ENCODE measurements at places on chromosomes 4 and X. TPM values are rescaled to one million over a fixed set of nuclear protein-coding genes. Genes with fewer than 3 reads are reported as not detected.

- H3K36me3 ChIP-seq, result peaks cover 11% of the 10 kb centered on the region
- H3K4me3 ChIP-seq, result no peak overlapping the region
- H3K4me1 ChIP-seq, result peaks cover 25% of the 10 kb centered on the region
- H3K27me3 ChIP-seq, result no peaks in the 10 kb centered on the region
- peak; percentile 9 for DNase-seq
- no peak overlapping the region for H3K27ac ChIP-seq
Observed at GRCh38 chr4:106316773-106317409, 541 bp downstream of the AIMP1 start.

GRCh38 chrX:40671126-40671525 lies 23.8 kb upstream of the CXorf38 start:
- DNase-seq, result no peak
- no peaks in the 10 kb centered on the region for H3K27me3 ChIP-seq
- no peak overlapping the region for H3K27ac ChIP-seq

DNA sequence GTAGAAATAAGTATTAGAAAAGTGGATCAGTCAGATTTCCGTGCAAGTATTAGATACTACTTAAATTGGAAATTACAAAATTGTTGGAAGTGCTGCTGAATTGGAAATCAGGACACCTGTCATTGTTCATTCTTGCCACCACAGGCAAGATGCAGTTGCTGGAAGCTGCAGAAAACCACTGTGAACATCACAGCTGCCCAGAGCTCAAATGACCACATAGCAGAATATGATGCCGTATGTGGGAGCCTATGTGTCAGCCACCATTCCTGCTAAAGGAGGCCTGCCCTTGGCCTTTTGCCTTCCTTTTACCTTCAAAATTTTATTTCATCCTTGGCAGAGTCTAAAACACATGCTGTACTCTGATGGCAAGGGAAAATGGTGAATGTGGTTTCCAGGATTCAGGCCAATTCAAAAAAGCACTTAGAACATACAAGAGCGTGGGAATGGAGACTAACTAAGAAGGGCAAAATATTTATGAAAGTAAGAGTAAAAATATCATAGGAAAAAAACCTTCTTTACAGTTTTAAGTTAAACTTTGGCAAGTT lies 1005.5 kb upstream of the GRID2 start:
- no peaks in the 10 kb centered on the region for H3K4me1 ChIP-seq
- H3K4me3 ChIP-seq, result no peak overlapping the region
- no peaks in the 10 kb centered on the region for H3K27me3 ChIP-seq
- H3K27ac ChIP-seq, result no peak overlapping the region
- no peak for DNase-seq

The UGT2B11 gene
- polyA plus RNA-seq, result not detected

GRCh38 chrX:94256396-94256795 lies 582.4 kb downstream of the FAM133A start:
- no peak overlapping the region for H3K4me3 ChIP-seq
- H3K27me3 ChIP-seq, result no peaks in the 10 kb centered on the region
- DNase-seq, result no peak
- no peaks in the 10 kb centered on the region for H3K4me1 ChIP-seq
- no peak overlapping the region for H3K27ac ChIP-seq
- no peaks in the 10 kb centered on the region for H3K36me3 ChIP-seq

DNA sequence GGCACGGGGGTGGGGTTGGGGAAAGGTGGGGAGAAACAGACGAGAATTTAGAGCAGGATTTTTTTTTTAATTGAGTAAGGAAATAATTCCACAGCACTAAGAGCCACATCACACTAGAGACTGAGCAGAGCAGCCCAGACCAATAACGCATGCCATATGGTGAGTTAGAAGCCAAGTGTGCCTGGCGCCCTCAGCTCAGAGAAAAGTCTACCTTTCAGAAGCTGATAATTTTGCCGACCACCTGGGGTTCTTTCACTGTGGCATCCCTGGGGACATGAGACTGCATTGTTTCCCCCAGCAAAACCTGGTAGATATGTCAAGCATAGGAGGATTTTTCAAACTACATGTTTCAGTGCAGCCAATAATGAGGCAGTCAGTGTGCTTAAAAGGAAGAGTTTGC lies 516.8 kb downstream of the SMARCA1 start:
- no peaks in the 10 kb centered on the region for H3K27me3 ChIP-seq
- no peaks in the 10 kb centered on the region for H3K36me3 ChIP-seq
- no peaks in the 10 kb centered on the region for H3K4me1 ChIP-seq
- no peak overlapping the region for H3K4me3 ChIP-seq
- no peak for DNase-seq
- no peak overlapping the region for H3K27ac ChIP-seq

GRCh38 chr4:118154649-118155048 lies 120.4 kb downstream of the NDST3 start:
- DNase-seq, result no peak
- H3K27ac ChIP-seq, result no peak overlapping the region
- no peak overlapping the region for H3K4me3 ChIP-seq

DNA sequence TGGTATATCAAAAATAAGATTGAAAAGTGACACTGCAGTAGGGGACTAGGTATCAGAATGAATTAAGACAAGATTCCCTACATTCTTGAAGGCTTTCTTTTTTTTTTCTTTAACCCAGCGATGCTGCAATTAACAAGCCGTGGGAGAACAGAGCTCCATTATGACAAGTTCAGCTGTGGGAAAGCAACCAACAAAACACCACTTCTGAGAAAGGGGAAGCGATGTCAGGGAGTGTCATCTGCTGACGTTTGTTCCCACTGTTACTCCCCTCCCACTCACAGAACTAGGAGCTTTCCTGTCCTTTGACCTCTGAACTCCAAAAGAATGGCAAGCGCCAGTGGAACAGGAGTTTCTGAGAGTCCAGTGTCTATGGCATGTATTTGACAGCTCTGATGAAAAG lies 90.2 kb upstream of the SLITRK2 start:
- no peaks in the 10 kb centered on the region for H3K36me3 ChIP-seq
- H3K4me1 ChIP-seq, result no peaks in the 10 kb centered on the region
- no peak for DNase-seq
- H3K27ac ChIP-seq, result no peak overlapping the region

The PAGE2 gene
- not detected for polyA plus RNA-seq

DNA sequence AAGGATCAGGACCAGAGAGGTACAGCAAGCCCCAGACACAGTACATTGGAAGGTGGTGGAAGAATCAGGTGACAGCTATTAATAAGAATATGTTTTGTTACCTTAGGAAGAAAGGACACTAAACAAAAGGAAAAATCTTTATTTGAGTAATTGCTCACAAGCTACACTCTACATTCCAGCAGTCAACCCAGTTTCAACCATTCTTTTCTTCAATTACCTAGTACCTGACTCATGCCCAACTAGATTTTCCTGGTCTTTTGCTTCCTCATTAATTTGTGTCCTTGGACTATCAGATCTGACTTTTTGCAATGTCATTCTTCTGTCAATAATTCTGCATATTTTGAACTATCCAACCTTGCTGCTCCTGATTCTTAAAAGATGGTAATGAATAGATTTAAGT lies 22.5 kb upstream of the GLRA2 start:
- H3K4me1 ChIP-seq, result no peaks in the 10 kb centered on the region
- no peak overlapping the region for H3K27ac ChIP-seq
- no peak overlapping the region for H3K4me3 ChIP-seq
- no peak for DNase-seq
- no peaks in the 10 kb centered on the region for H3K36me3 ChIP-seq

DNA sequence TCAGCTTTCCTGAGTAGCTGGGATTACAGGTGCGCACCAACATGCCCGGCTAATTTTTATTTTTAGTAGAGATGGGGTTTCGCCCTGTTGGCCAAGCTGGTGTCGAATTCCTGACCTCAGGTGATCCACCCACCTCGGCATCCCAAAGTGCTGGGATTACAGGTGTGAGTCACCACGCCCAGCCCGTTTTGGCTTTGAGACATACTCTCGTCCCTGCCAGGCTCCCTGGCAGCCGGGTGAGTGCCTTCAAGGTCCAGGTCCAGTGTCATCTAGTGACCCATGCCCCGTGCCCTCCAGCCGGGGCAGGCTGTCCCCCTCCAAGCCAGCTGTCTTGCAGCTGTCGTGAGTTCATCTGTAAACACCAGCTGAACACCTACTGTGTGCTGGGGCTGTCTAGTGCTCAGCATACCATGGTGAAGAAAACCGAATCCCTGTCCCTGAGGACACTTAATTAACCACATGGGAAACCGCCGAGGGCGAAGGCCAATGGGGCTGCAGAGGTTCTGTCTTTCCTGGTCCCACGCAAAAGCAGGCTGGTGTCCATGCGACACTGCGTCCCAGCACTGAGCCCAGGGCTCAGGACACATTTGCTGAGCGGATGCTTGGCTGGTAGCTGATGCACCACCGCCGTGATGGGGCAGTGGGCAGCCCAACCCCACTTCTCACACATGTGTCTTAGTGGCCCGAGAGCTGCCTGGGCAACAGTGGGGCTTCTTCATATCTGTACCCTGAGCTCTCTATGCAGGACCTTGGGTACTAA lies 21.9 kb downstream of the NSG1 start:
- no peak for DNase-seq
- no peaks in the 10 kb centered on the region for H3K36me3 ChIP-seq

- H3K4me1 ChIP-seq, result no peaks in the 10 kb centered on the region
- no peak overlapping the region for H3K4me3 ChIP-seq
- no peak overlapping the region for H3K27ac ChIP-seq
- peak; percentile 53 for DNase-seq
- H3K27me3 ChIP-seq, result peaks cover 16% of the 10 kb centered on the region
Observed at GRCh38 chrX:16695079-16695676, 17.3 kb downstream of the CTPS2 start.

The NLGN3 gene
- 0.09 TPM for polyA plus RNA-seq

- H3K27ac ChIP-seq, result peak overlapping the region; percentile 68
- peaks cover 12% of the 10 kb centered on the region for H3K27me3 ChIP-seq
- H3K4me1 ChIP-seq, result no peaks in the 10 kb centered on the region
- no peak for DNase-seq
- H3K4me3 ChIP-seq, result no peak overlapping the region
Observed at GRCh38 chrX:17812763-17813162, 48.3 kb downstream of the RAI2 start.

GRCh38 chr4:6229095-6229494 lies 28.7 kb upstream of the JAKMIP1 start:
- no peaks in the 10 kb centered on the region for H3K36me3 ChIP-seq
- H3K4me1 ChIP-seq, result no peaks in the 10 kb centered on the region
- no peak for DNase-seq
- H3K27ac ChIP-seq, result no peak overlapping the region

The FOXR2 gene
- not detected for polyA plus RNA-seq

Data from naive B cell (primary cell).